IPS DF 6.9 (cell line): ENCODE measurements at places on chromosomes 11 and 22.

DNA sequence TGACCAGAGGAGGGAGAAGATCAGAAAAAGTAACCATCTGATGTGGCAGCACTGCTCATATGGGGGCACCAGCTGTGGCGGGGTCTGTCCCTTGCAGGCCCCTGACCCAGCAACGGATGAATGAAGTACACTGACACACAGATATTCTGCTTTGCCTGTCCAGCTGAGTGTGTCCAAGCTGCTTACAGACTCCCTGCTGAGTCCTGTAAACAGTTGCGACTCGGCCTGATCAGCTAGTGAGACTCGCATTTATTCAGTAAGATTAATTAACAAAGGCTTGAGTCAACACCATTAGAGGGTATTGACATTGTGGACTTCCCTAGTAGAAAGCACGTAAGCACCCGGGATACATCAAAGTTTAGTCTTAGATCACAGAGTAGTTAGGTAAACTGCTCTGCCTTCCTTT, 15.3 kb upstream of the OR10D3 start:
- peaks cover 17% of the 10 kb centered on the region; the same call in 1 of the 2 replicates for H3K27me3 ChIP-seq
- DNase-seq = no peak
- no peak overlapping the region for H3K4me3 ChIP-seq
- H3K4me1 ChIP-seq = peaks cover 1% of the 10 kb centered on the region; the same call in 1 of the 2 replicates
- no peak overlapping the region for H3K27ac ChIP-seq

GRCh38 chr11:95674657-95675358, 114.8 kb downstream of the FAM76B start:
- DNase-seq = no peak
- no peaks in the 10 kb centered on the region for H3K27me3 ChIP-seq
- peaks cover 2% of the 10 kb centered on the region; the same call in 1 of the 2 replicates for H3K4me1 ChIP-seq

GRCh38 chr11:73538381-73538872, 59.5 kb downstream of the FAM168A start:
- DNase-seq = peak; percentile 22
- H3K36me3 ChIP-seq = no peaks in the 10 kb centered on the region
- H3K27ac ChIP-seq = peak overlapping the region; percentile 37
- H3K27me3 ChIP-seq = no peaks in the 10 kb centered on the region
- peaks cover 1% of the 10 kb centered on the region for H3K4me1 ChIP-seq

- DNase-seq = no peak
- no peaks in the 10 kb centered on the region for H3K27me3 ChIP-seq
- no peaks in the 10 kb centered on the region for H3K36me3 ChIP-seq
- H3K27ac ChIP-seq = no peak overlapping the region
- no peak overlapping the region for H3K4me3 ChIP-seq
Observed at GRCh38 chr11:10317776-10318526, 13.1 kb downstream of the ADM start.

- no peak within 1 kb of the TSS for H3K27ac ChIP-seq
- peak within 1 kb of the TSS; percentile 37; the same call in 1 of the 2 replicates for H3K4me3 ChIP-seq
- peaks cover 51% of the 10 kb centered on the region for H3K27me3 ChIP-seq
- DNase-seq = no peak
- no peaks in the 10 kb centered on the region for H3K36me3 ChIP-seq
- H3K4me1 ChIP-seq = no peaks in the 10 kb centered on the region; the same call in 1 of the 2 replicates
Observed at GRCh38 chr11:20668844-20669819, at the start of gene NELL1. NELL1 (plus strand) TSS chr11:20669586.

GRCh38 chr11:21614961-21615360, 577.9 kb upstream of the ANO5 start:
- DNase-seq = no peak
- no peak overlapping the region for H3K27ac ChIP-seq
- no peaks in the 10 kb centered on the region for H3K4me1 ChIP-seq

DNA sequence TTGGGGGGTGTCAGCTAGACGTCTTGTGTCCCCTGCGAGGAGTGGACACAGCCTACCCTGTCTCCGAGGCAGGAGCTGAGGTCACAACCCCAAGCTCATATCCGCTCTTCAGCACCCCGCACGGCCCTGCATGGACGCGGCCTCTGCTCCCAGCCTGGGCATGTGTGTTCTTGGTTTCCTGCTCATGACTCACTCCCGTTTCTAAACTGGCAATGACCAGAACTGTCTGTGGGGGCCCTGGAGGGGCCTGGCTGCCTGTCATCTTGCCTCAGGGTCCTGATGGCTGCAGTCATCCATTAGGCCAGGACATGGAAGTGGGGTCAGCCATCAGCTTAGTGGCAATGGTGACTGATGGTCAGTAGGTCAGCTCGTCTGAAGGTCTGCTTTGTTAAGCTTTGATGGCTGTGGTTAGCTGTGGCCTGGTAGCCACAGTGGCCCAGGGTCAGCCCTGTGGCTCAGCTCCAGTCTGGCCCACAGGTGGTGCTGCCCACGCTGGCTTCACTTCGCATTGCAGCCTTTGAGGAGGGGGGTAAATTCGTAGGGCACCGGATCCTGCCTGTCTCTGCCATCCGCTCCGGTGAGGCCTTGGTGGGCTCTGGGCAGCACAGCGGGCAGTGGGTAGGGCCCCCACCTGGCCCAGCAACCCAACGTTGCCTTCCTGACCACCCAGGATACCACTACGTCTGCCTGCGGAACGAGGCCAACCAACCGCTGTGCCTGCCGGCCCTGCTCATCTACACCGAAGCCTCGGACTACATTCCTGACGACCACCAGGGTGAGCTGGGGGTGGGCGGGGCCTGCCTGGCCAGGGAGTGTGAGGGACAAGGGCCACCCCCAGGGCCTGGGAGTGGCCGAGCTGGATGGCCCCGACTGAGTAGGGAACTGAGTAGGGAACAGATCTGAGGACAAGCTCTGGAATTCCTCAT, 12.0 kb downstream of the PLCB3 start:
- 0 out of 2 replicates have a peak, but pooled peaks cover 1% of the 10 kb centered on the region for H3K4me1 ChIP-seq
- peaks cover 60% of the 10 kb centered on the region for H3K36me3 ChIP-seq
- H3K4me3 ChIP-seq = no peak overlapping the region
- H3K27ac ChIP-seq = no peak overlapping the region
- DNase-seq = no peak

DNA sequence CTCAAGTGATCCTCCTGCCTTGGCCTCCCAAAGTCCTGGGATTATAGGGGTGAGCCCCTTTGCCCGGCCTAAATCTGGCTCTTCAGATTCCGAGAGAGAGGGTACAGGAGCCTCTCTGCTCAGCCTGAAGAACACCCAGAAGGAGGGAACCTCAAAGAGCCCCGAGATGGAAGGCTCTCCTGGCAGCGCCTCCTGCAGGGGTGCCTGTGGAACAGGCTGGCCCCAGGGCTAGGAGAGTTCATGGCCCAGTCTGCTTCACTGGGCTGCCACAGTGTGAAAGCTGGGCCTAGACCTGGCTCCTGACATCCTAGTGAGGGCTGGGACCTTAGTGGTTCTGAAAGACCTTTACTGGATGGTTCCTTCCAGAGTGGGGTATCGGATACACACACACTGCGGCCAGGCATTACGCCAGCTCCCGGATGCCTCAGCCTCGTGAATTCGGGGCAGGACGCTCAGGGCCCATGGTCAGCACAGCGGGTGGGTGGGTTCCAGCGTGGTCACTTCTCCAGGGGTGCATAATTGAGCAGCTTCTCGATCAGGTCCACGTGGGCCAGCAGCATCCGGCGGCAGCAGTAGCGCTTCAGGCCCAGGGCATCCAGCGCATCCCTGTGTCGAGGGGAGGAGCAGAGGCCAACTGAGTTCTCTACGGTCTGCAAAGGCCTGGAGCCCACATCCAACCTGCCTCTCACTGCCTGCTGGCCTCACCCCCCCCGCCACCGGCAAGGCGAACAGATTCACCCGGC, 2.3 kb downstream of the POLR2L start:
- no peak overlapping the region for H3K4me3 ChIP-seq
- no peaks in the 10 kb centered on the region for H3K27me3 ChIP-seq
- DNase-seq = no peak
- peaks cover 6% of the 10 kb centered on the region for H3K4me1 ChIP-seq
- H3K36me3 ChIP-seq = peaks cover 27% of the 10 kb centered on the region

DNA sequence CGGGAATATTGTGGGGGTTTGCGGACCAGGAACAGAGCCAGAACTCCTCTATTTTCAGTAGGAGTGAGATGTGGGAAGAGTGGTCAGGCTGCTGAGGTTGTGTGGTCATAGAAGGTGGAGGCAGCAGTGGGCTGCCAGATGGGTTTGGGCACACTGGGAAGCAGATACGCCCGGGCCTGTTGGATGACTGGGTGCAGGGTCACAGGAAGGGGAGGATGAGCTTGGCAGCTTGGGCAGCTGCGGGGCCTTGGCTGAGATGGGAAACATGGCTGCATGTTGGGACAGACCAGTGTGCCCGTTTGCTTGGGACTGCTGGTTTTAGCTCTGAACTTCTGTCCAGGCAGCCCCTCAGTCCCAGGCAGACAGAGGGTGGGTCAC, 11.4 kb downstream of the SHANK3 start:
- H3K27me3 ChIP-seq = no peaks in the 10 kb centered on the region
- no peak overlapping the region for H3K4me3 ChIP-seq
- 0 out of 2 replicates have a peak, but pooled peaks cover 2% of the 10 kb centered on the region for H3K36me3 ChIP-seq
- H3K27ac ChIP-seq = no peak overlapping the region
- DNase-seq = no peak
- no peaks in the 10 kb centered on the region for H3K4me1 ChIP-seq

- H3K27me3 ChIP-seq = no peaks in the 10 kb centered on the region
- H3K4me1 ChIP-seq = peaks cover 9% of the 10 kb centered on the region; the same call in 1 of the 2 replicates
- no peak overlapping the region for H3K4me3 ChIP-seq
- no peak for DNase-seq
- no peak overlapping the region for H3K27ac ChIP-seq
Observed at GRCh38 chr11:76281558-76281906, 75.2 kb upstream of the WNT11 start.

- 0 out of 2 replicates have a peak, but pooled peaks cover 1% of the 10 kb centered on the region for H3K4me1 ChIP-seq
- no peak overlapping the region for H3K4me3 ChIP-seq
- H3K27me3 ChIP-seq = no peaks in the 10 kb centered on the region
- H3K36me3 ChIP-seq = no peaks in the 10 kb centered on the region
- no peak overlapping the region for H3K27ac ChIP-seq
Observed at GRCh38 chr11:132590554-132590953, 941.7 kb downstream of the OPCML start.

DNA sequence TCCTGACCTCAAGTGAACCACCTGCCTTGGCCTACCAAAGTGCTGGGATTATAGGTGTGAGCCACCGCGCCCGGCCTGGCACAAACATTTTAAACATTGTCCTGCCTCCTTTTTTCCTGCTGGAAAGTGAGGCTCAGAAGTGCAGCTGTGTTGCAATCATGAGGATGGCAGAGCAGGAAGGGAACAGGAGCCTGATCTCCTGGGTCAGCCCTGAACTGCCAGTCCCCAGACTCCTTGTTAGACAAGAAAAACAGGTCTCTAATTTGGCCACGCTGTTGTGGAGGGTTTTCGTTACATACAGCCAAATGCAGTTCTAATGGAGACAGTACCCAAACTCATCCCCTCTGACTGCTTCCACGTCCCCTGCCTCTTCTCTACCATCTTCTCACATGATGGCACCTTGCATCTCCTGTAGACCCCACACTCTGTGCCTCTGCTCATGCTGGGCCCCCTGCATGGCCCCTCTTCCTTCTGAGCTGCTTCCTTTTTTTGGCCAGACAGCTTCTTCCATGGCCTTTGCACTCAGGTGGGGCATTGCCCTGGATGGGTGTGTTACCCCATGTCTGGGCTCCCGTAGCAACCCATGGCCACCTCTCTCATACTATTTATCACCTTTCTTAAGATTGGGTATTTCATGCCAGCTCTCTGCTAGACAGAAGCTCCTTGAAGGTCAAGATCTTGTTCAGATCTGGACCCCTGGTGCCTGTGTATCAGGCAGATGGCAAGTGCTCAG, 227.1 kb downstream of the CEP164 start:
- no peak for DNase-seq
- no peaks in the 10 kb centered on the region for H3K36me3 ChIP-seq
- H3K27me3 ChIP-seq = no peaks in the 10 kb centered on the region
- H3K27ac ChIP-seq = no peak overlapping the region
- no peaks in the 10 kb centered on the region for H3K4me1 ChIP-seq

DNA sequence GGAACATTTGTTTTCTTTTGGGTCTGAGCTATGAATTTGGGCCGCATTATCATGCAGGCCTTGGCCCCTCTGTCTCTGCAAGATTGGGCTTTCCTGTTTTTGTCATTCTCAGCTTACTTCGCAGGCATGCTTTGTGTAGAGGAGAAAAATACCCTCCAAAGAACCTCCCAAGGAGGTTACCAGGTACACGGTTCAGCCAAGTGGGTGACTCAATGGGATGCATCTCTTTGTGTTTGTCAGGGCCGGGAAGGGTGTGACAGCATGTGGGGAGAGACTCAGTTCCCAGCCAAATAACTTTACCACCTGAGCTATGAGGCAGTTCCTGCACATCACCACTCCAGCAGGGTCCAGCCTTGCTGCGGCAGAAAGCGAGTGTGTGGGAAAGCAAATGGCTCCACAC, 47.8 kb upstream of the CLDN5 start:
- peaks cover 2% of the 10 kb centered on the region; the same call in 1 of the 2 replicates for H3K4me1 ChIP-seq
- H3K27me3 ChIP-seq = no peaks in the 10 kb centered on the region
- H3K27ac ChIP-seq = no peak overlapping the region
- H3K4me3 ChIP-seq = no peak overlapping the region
- H3K36me3 ChIP-seq = no peaks in the 10 kb centered on the region

DNA sequence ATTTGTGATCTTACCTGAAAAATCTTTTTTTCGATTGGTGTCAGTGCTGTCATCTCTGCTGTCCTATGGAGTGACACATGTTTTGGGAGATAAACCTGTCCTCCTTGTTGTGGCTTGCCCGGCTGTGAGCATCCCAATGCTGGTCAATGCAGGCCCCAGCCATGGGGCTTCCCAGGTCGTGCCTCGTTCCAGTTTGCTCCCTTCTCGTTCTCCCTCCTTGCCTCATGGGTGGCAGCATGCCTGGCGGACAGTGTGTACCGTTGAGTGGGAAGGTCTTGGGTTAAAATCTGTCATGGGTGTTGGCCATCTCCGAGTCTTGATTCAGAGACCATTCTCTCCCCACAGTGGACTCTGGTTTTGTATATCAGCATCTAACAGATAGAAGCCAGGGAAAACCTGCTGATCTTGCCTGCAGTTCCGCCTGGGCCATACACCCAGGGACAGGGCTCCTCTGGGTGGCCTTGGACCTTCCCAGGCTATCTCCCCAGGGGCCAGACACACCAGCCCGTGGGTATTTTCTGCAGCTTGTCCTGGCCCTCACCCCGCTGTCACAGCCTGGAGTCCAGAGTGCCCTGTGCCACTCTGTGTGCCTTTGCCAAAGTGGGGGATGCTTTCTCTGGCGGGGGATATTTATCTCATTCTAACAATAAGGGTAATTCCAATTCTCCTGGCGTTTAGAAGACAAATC, 208.1 kb downstream of the TBC1D22A start:
- no peaks in the 10 kb centered on the region for H3K36me3 ChIP-seq
- peaks cover 2% of the 10 kb centered on the region; the same call in 1 of the 2 replicates for H3K4me1 ChIP-seq
- DNase-seq = no peak
- H3K4me3 ChIP-seq = no peak overlapping the region
- no peaks in the 10 kb centered on the region for H3K27me3 ChIP-seq

DNA sequence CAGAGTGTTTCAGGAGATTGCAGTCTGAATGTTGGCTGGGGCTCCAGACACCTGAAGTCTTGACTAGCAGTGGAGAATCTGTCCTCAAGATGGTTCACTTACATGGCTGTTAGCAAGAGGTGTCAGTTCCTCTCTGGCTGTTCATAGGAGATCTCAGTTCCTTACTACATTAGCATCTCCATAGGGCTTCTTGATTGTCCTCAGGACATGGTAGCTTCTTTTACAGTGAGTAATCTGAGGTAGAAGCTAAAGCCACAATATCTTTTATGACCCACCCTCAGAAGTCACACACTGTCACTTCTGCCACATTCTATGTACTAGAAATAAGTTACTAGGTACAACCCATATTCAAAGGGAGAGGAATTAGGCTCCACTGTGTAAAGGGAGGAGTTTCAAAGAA, 10.5 kb upstream of the PATL1 start:
- H3K4me1 ChIP-seq = no peaks in the 10 kb centered on the region
- H3K27ac ChIP-seq = no peak overlapping the region
- H3K36me3 ChIP-seq = no peaks in the 10 kb centered on the region
